GM23248 (cell line): ENCODE measurements at places on chromosomes 5 and 9.
A peak's percentile ranks its signal among the peaks of the same experiment; 100 is the strongest.

DNA sequence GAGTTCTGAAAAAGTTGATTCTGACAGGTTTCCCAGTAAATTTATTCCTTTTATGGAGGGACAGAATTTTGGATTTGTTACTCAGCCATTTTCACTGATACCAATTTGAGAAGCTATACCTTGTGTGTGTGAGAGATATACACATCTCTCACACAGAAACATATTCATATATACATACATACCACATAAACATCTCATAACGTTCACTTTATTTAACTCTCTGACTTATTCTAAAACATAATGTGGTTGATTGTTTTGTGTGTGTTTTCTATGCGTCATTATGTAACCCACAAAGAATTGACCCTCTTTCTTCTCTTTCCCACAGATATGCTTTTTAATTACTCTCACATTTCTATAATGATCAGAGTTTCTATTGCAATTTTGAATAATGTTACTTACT, 570.8 kb upstream of the TLE4 start:
- no peak for DNase-seq

DNA sequence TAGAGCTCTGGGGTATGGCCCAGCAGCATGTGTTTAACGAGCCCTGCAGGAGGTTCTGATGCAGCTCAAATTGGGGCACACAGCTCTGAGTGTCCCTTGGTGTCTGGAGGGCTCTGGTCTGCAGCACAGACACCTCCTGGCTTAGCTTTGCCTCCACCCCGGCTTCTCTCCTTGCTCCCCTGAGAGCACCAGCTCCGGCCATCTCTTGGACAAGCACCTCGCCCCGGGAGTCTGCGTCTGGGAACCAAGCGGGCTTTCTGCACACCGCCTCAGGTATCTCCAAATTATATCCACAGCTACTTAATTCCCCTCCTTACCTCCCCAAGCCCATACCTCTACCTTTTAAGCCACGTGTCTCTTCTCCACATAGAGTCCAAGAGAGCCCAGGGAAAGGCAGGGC, 83.7 kb upstream of the IRX4 start:
- DNase-seq, result no peak

GRCh38 chr5:10445352-10445751, 3.7 kb downstream of the ROPN1L start:
- no peak for DNase-seq

GRCh38 chr9:132944294-132945185, at the start of gene TSC1:
Gene TSC1 (minus strand): TSS chr9:132944616. CDS start chr9:132928872, 15,744 bp downstream.
- DNase-seq, result peak; percentile 98

DNA sequence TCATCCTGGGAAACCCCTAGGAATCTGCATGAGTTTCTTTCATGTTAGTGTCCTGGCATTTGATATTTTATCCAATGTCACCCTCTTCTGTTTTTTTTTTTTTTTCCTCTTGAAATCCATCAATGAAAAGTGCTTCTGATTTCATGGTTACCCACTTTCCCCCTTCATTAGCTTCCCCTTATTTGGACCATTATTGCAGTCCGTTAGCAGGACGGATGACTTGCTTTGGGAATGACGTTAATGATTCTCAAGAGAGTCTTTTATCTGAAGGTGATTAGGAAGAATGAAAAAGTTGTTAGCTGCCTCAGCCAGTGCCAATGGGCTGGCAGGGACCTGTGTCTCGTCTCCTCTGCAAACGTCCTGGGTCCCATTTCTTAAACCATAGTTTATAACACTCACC, 134.7 kb downstream of the SEMA6A start:
- DNase-seq, result no peak

DNA sequence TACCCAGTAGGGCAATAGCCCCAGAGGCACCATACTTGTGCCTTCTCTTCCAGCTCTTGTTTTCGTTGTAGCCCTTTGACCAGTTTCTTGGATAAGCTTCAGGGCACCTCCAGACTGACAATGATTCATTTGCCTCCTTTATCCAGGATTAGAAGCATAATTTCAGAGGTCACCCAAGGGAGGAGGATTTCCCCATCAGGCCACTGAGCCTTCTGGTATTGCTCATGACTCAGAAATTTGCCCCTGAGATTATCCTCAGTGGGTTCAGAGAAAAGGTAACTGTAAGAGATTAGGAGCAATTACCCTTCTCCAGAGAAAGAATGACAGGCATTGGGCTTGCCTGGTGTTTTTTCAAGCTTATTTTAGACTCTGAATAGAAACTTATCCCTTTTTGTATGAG, 147.9 kb downstream of the MSX2 start:
- DNase-seq, result no peak

GRCh38 chr9:83070261-83070660, 7.3 kb upstream of the RASEF start:
- peak; percentile 87 for DNase-seq

GRCh38 chr5:60395712-60396329, 304.1 kb downstream of the DEPDC1B start:
- DNase-seq, result no peak

DNA sequence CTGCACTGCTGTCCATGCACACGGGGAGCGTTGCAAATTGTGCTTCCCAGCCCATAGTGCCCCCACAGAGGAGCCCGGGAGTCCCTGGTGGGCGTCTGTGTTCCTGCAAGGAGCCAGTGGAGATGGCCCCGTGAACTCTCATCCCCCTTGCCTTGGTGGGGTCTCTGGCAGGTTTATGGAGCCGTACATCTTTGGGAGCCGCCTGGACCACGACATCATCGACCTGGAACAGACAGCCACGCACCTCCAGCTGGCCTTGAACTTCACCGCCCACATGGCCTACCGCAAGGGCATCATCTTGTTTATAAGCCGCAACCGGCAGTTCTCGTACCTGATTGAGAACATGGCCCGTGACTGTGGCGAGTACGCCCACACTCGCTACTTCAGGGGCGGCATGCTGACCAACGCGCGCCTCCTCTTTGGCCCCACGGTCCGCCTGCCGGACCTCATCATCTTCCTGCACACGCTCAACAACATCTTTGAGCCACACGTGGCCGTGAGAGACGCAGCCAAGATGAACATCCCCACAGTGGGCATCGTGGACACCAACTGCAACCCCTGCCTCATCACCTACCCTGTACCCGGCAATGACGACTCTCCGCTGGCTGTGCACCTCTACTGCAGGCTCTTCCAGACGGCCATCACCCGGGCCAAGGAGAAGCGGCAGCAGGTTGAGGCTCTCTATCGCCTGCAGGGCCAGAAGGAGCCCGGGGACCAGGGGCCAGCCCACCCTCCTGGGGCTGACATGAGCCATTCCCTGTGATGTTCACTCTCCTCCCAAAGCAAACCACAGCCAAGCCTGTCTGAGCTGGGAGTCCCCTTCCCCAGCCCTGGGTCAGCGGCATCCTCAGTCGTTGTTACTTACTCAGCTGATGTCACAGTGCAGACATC, 3.1 kb downstream of the MRPS2 start:
- no peak for DNase-seq

- DNase-seq, result no peak
These were observed 394.0 kb downstream of the DMRTA1 start for GRCh38 chr9:22840641-22841040.

GRCh38 chr5:192970-193831, 1.9 kb downstream of the LRRC14B start:
- no peak for DNase-seq

- DNase-seq, result no peak
These were observed 160.1 kb upstream of the ACTBL2 start for GRCh38 chr5:57642698-57643097.
